ENCODE measurements at places on chromosomes 5 and 9.

DNA sequence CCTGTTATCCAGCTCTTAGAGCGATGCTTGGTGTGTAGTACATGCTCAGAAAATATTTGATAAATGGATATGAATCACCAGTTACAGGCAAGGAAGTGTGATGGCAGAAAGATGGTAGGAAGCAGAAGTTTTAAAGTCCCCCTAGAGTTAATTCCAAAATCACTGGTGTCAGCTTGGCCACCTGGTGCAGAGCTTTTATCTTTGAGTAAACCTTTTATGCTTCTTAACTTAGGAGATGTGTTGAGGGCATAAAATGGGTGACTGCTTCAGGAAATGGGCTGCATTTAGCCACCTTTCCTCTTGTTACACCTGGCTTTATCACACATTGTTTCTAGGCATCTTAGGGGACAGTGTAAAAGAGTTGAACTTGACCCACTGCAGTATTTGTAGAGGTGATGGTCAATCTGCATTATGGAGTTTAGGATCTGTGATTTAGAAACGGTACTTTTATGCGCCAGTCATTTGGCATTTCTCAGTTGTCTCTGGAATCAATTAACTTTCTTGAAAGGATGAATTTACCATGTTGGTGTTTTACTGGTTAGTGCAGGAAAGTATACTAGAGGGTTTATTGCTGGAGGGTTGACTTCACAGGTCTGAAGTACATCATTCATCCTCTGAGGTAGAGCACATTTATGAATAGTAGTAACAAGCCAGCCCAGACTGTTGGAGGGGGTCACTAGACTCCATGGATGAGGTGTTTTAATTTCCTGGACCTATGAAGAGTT, 7.5 kb upstream of the FAM120AOS start:
- H3K4me3 ChIP-seq, result no peak overlapping the region
- peaks cover 18% of the 10 kb centered on the region for H3K36me3 ChIP-seq
- H3K4me1 ChIP-seq, result peaks cover 99% of the 10 kb centered on the region

GRCh38 chr5:42309865-42310264, 113.4 kb upstream of the GHR start:
- H3K36me3 ChIP-seq, result no peaks in the 10 kb centered on the region
- no peak overlapping the region for H3K27ac ChIP-seq
- DNase-seq, result no peak
- H3K4me1 ChIP-seq, result no peaks in the 10 kb centered on the region

GRCh38 chr9:34334916-34335315, 5.5 kb downstream of the NUDT2 start:
- no peak overlapping the region for H3K4me3 ChIP-seq
- peaks cover 12% of the 10 kb centered on the region for H3K4me1 ChIP-seq
- H3K27me3 ChIP-seq, result no peaks in the 10 kb centered on the region
- no peak overlapping the region for H3K27ac ChIP-seq
- no peak for DNase-seq

- no peaks in the 10 kb centered on the region for H3K36me3 ChIP-seq
- no peaks in the 10 kb centered on the region for H3K4me1 ChIP-seq
- H3K4me3 ChIP-seq, result no peak overlapping the region
- no peak overlapping the region for H3K27ac ChIP-seq
Observed at GRCh38 chr9:114484854-114485443, 20.3 kb downstream of the WHRN start.

DNA sequence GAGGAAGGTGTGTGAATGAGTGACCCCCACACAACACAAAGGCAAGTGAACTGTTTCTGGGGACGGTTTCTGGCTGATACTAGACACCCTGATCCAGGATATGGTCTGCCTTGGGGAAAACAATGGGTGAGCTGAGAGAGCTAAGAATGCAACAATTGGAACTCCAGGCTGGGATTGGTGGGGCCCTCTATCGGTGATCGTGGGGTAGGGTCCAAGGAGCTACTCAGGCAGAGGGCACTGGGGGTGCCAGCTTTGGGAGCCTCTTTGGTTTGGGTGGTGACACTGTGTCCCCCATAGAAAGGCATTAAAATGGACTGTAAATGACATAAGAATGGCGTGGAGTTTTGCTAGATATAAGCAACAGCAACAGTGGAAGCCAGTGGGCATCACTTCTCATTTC, 439.1 kb downstream of the DMAC1 start:
- no peaks in the 10 kb centered on the region for H3K4me1 ChIP-seq
- no peaks in the 10 kb centered on the region for H3K36me3 ChIP-seq
- no peak for DNase-seq
- H3K4me3 ChIP-seq, result no peak overlapping the region
- H3K27me3 ChIP-seq, result no peaks in the 10 kb centered on the region

DNA sequence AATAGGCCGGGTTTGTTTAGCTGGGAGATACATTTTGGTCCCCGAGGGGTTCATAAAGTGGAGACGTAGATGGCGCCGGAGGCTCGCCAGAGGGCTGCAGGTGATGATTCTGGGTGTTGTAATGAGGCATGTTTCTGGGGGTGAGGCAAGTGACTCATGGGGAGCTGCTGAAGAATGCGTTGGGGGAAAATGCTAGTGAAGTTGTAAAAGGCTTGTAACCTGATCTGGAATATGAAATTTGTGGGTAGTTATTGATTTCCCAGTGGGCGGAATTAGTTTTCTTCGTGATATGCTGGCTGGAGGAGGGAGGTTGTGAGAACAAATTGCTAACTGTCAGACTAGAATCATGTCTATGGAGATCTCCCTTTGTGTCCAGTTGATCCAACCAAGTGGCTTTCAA, 158.3 kb downstream of the DOCK2 start:
- DNase-seq, result no peak
- H3K4me3 ChIP-seq, result no peak overlapping the region
- H3K27ac ChIP-seq, result no peak overlapping the region
- H3K27me3 ChIP-seq, result no peaks in the 10 kb centered on the region

DNA sequence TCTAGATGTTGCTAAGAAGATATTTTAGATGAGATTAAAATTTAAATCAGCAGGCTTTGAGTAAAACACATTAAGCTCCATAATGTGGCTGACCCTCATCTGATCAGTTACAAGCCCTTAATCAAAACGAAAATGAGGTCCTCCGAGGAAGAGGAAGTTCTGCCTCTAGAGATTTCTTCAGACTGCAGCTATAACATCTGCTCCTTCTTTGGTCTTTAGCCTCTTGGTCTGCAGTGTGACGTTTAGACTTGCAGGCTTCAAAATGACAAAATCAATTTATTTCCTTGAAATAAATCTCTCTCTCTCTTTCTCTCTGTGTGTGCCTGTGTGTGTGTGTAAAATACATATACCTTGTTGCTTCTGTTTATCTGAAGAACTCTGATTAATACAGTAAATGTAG, 1429.8 kb upstream of the CDH9 start:
- H3K36me3 ChIP-seq, result no peaks in the 10 kb centered on the region
- no peaks in the 10 kb centered on the region for H3K27me3 ChIP-seq
- DNase-seq, result no peak
- H3K4me3 ChIP-seq, result no peak overlapping the region
- no peak overlapping the region for H3K27ac ChIP-seq

GRCh38 chr5:126370796-126371718, 52.2 kb upstream of the GRAMD2B start:
- no peak overlapping the region for H3K4me3 ChIP-seq
- no peak overlapping the region for H3K27ac ChIP-seq
- peaks cover 2% of the 10 kb centered on the region for H3K27me3 ChIP-seq

- no peaks in the 10 kb centered on the region for H3K27me3 ChIP-seq
- H3K4me1 ChIP-seq, result no peaks in the 10 kb centered on the region
- H3K27ac ChIP-seq, result no peak overlapping the region
- H3K4me3 ChIP-seq, result no peak overlapping the region
- no peak for DNase-seq
Observed at GRCh38 chr5:72543811-72544210, 36.6 kb upstream of the ZNF366 start.

- no peaks in the 10 kb centered on the region for H3K27me3 ChIP-seq
- H3K27ac ChIP-seq, result no peak overlapping the region
- no peaks in the 10 kb centered on the region for H3K36me3 ChIP-seq
- H3K4me3 ChIP-seq, result no peak overlapping the region
- DNase-seq, result no peak
Observed at GRCh38 chr5:110475529-110475928, 250.9 kb downstream of the TMEM232 start.

DNA sequence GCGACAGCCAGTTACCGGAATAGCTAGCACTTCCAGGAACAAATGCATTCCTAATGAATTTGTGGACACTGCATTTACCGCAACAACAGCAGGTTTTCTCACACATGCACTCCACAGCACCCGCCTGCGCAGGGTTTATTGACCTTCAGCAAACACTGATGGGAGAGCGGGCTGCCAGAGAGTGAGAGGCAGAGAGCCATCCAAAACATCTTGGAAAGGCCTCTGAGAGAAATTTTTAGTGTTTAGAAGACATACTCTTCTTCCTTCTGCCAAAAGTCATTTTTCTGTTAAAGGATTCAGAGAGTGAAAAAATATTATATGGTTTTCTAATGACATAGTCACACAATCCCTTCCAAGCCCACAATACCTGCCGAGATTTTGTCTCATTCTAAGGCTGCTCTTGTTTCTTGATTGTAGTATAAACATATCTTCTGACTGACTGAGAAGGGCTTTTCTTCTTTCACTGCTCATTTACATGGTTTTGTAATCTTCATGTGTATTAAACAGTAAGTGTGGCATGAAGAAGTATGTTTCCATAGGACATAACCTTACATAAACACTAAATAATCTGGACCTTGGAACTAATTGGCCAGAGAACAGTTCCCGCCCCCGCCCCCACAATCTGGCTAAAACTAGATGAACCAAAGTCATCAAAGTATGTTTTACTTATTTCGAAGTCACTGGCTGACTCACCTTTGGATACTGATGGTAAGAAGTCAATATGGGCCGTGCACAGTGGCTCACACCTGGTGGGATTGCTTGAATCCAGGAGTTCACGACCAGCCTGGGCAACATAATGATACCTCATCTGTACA, 432.5 kb upstream of the MEF2C start:
- H3K36me3 ChIP-seq, result no peaks in the 10 kb centered on the region
- no peaks in the 10 kb centered on the region for H3K4me1 ChIP-seq
- H3K4me3 ChIP-seq, result no peak overlapping the region
